Endodermal cell (in vitro differentiated cells): ENCODE measurements at places on chromosomes 1 and 21. TPM values are rescaled to one million over a fixed set of nuclear protein-coding genes. Genes with fewer than 3 reads are reported as not detected.

GRCh38 chr21:37871121-37871862 lies 45.0 kb downstream of the KCNJ6 start:
- H3K36me3 ChIP-seq, result no peaks in the 10 kb centered on the region
- H3K4me1 ChIP-seq, result no peaks in the 10 kb centered on the region
- no peak overlapping the region for H3K4me3 ChIP-seq
- DNase-seq, result no peak

DNA sequence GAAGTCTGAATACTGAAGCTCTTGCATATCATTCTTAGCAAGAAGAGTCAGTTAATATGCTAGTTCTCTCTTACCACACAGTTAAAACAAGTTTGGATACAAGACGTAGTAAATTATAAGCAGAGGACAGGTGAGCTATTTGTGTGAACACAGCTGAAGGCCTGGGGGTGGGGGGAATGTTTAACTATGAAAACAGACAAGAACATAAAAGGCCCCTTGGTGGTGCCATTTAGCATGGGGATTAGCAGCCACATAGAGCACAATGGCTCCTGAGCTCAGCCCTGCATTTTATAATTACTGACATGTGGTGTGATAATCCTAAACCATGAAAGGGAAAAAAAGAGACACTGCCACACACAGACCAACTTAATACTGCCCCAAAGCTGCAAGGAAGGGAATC lies 94.8 kb downstream of the TGFBR3 start:
- no peaks in the 10 kb centered on the region for H3K36me3 ChIP-seq
- H3K27me3 ChIP-seq, result no peaks in the 10 kb centered on the region
- H3K4me1 ChIP-seq, result peaks cover 8% of the 10 kb centered on the region
- peak; percentile 78 for DNase-seq
- peak overlapping the region; percentile 42 for H3K4me3 ChIP-seq

The IFNAR1 gene
- total RNA-seq, result 11.7 and 15.4 TPM in 2 replicates

DNA sequence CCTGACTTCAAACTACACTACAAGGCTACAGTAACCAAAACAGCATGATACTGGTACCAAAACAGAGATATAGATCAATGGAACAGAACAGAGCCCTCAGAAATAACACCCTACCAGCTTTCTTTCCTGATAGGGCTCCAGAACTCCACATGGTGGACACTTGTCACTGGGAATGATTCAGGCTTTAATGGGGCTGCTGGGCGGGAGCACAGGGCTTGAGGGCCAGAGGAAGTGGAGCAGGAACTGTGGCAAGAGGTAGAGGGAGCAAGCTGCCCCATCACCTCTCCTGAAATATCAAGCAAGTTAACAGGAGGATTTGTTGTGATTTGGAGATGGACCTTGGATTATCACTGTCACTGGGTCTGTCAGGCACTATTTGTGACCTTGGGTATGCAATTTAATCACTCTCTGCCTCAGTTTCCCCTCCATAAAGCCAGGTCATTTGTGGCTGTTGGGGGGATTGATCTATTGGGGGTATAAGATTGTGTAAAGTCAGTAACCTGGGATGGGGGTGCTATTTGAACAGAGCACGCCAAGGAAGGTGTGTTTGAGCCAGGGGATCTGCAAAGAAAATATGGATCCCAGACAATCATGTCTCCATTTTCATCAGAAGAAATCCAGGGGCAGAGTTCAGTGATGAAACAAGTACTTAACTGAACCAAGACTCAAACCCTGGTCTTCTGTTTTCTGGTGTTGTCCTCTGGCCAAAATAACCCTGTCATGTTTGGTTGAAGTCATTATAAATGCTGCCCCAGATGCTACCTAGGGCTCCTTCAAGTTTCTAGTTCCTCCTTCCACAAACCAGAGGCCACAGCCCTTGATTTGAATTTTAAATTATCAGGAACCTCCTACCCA lies 25.2 kb downstream of the ETS2 start:
- no peak for DNase-seq
- no peak overlapping the region for H3K27ac ChIP-seq
- no peaks in the 10 kb centered on the region for H3K27me3 ChIP-seq
- H3K4me3 ChIP-seq, result no peak overlapping the region
- H3K4me1 ChIP-seq, result no peaks in the 10 kb centered on the region

DNA sequence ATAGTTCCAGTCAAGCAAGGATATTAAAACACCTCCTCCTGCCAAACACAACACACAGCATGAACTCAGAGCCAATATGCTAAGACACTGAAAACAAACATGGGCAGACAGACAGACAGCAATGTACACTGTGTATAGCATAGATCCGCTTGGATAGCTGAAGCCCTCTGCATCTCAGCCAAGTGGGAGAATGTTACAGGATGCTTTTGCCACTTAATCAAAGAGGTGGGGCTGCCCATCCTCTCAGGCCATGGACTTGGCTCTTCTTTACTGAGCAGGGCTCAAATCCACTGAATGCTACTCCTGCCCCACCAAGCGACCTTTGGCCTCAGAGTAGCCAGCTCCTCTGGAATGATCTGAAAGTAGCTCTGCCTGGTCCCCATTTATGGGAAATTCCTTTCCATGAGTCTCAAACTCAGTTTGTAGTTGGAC lies 64.7 kb upstream of the NGF start:
- no peak overlapping the region for H3K4me3 ChIP-seq
- no peak overlapping the region for H3K27ac ChIP-seq
- H3K27me3 ChIP-seq, result no peaks in the 10 kb centered on the region
- DNase-seq, result no peak

DNA sequence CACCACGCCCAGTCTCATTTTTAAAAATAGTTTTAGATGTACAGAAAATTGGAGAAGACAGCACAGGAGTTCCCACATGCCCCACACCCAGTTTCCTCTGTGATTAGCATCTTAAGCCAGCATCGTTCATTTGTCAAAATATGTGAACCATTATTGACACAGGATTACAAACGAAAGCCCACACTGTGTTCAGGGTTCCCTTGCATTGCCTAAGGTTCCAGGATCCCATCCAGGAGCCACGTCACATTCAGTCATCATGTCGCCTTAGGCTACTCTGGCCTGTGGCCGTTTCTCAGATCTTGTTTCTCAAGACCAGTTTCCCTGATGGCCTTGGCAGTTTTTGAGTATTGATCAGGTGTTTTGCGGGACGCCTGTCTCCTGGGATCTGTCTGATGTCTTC lies 34.7 kb upstream of the TNFRSF1B start:
- no peaks in the 10 kb centered on the region for H3K36me3 ChIP-seq
- no peaks in the 10 kb centered on the region for H3K27me3 ChIP-seq
- no peak for DNase-seq
- no peak overlapping the region for H3K4me3 ChIP-seq

The TMEM69 gene
- total RNA-seq, result 23.2 to 26.6 TPM (median 25.1 TPM) in 3 replicates

DNA sequence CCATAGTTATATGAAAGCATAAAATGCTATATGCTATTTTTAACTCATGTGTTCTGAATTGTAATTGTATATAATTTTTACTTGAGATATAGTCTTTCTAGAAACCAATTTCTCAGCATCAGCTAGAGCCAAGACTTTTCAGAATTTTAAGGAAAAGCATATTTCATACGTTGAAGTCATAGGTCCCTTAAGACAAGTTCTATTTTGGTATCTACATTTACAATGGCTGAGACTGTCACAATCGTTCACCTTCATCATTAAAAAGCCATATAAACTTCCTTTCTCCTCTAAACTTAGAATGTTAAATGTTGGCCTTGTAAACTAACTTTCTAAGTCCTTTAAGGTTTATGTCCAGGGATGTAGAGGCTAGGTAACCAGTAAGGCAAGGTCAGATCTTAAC lies 104.1 kb downstream of the LRRC40 start:
- H3K36me3 ChIP-seq, result no peaks in the 10 kb centered on the region
- no peaks in the 10 kb centered on the region for H3K4me1 ChIP-seq
- H3K4me3 ChIP-seq, result no peak overlapping the region
- no peaks in the 10 kb centered on the region for H3K27me3 ChIP-seq

GRCh38 chr1:28602536-28603439 lies 10.7 kb downstream of the RAB42 start:
- no peaks in the 10 kb centered on the region for H3K27me3 ChIP-seq
- no peak overlapping the region for H3K27ac ChIP-seq
- no peaks in the 10 kb centered on the region for H3K4me1 ChIP-seq
- DNase-seq, result peak; percentile 86
- H3K36me3 ChIP-seq, result peaks cover 35% of the 10 kb centered on the region

- H3K4me3 ChIP-seq, result no peak overlapping the region
- no peak overlapping the region for H3K27ac ChIP-seq
- H3K36me3 ChIP-seq, result no peaks in the 10 kb centered on the region
- no peaks in the 10 kb centered on the region for H3K4me1 ChIP-seq
- no peaks in the 10 kb centered on the region for H3K27me3 ChIP-seq
Measured at GRCh38 chr1:164695956-164696665, 137.1 kb downstream of the PBX1 start.

The CORT gene
- total RNA-seq, result 0.29 and 0.53 TPM in 2 replicates

DNA sequence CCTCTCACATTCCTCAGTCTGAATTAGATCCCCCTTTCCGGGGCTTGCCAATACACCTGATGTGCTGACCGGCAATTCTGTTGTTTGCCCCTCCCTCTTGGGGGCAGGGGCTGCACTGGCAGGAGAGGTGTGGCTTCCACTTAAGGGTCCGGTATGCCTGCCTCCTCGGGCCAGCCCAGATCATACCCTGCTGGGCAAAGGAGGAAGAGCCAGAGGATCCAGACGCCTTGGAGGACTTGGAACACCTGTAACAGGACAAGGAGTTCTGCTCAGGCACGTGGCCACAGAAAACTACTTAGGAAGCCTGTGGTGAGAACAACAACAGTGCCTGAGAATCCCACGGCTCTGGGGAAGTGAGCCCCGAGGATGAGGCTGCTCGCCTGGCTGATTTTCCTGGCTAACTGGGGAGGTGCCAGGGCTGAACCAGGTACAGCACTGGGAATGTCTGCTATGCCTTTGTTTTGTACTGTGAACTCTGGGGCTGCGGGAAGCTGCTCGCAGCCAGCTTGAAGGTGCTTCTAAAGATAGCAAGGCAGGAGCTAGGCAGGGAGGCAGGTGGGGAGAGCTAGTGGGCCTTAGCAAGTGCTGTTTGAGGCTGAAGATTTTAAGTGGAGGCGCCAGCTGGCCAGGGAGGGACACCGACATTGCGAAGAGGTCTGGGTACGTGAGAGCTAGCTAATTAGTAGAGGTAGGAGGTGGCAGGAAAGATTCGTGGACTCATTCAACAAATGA lies at the start of gene SMPDL3B:
Gene SMPDL3B (plus strand): TSS at position 183 of the 732 bp plus-strand sequence. CDS start 184 bp downstream, at position 367.
- H3K36me3 ChIP-seq, result no peaks in the 10 kb centered on the region
- H3K27me3 ChIP-seq, result no peaks in the 10 kb centered on the region
- H3K27ac ChIP-seq, result no peak within 1 kb of the TSS
- DNase-seq, result peak; percentile 97

DNA sequence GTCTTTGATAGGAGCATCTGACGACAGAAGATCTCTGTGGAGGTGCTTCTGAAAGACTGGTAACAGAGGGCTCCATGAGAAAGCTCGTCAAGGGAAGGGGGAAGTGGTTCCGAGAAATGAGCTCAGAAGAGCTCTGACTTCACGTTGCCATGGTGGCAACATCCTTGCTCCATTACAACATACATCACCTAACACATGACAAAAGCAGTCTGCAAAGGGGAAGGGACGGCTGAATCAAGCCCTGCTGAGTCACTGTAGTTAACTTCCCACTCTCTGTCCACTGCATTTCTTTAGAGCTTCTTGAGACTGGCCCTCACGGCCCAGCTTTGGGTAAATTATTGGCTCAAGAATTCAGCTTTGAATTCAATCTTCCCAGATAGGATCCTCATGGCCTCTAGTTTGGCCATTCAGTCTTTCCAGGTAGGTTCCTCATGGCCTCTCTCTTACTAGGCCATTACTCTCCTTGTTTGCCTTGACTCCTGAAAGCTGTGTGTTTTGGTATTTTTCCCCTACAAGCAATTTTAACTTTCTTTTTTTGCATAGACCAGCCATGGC lies 88.0 kb upstream of the ZNF648 start:
- H3K27me3 ChIP-seq, result no peaks in the 10 kb centered on the region
- no peaks in the 10 kb centered on the region for H3K4me1 ChIP-seq
- H3K36me3 ChIP-seq, result no peaks in the 10 kb centered on the region
- no peak overlapping the region for H3K27ac ChIP-seq
- no peak for DNase-seq
